ENCODE measurements at places on chromosomes 5 and 9. TPM values are rescaled to one million over a fixed set of nuclear protein-coding genes. Genes with fewer than 3 reads are reported as not detected.

DNA sequence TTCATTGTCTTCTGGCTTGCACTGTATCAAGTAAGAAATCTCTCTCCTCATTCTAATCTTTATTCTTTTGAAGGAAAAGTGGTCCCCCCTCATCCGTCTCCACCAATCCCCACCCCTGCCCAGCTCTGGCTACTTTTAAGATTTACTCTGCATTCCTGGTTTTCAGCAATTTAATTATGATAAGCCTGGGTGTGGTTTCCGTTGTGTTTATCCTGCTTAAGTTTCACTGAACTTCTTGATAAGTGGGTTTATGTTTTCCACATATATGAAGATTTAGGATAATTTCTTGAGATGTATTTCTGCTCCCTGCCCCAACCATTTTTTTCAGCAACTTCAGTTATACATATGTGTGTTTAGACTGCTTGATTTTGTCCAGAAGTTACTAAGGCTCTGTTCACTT is 46.5 kb downstream of the PTBP3 start:
- DNase-seq = no peak

DNA sequence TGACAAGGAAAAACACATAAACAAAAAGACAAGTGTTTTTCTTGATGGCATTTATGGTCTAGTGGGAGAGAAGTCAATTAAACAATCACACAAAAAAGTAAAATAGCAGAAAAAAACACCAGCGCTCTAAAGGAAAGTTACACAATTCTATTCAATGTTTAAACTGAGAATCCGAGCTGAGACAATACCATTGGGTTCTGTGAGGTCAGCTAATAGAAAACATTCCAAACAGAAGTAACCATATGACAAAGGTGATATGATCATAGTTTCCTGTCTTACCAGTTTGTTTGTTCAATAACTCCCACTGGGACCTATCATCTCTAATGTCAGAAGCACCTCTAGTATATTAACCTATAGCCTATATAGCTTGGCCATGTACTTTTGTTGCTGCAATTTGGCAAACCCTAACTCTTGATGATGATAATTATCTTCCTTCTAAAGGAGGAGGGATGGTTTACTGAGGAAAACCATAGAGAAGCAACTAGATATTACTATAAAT is 1030.0 kb downstream of the CDH12 start:
- no peak for DNase-seq

DNA sequence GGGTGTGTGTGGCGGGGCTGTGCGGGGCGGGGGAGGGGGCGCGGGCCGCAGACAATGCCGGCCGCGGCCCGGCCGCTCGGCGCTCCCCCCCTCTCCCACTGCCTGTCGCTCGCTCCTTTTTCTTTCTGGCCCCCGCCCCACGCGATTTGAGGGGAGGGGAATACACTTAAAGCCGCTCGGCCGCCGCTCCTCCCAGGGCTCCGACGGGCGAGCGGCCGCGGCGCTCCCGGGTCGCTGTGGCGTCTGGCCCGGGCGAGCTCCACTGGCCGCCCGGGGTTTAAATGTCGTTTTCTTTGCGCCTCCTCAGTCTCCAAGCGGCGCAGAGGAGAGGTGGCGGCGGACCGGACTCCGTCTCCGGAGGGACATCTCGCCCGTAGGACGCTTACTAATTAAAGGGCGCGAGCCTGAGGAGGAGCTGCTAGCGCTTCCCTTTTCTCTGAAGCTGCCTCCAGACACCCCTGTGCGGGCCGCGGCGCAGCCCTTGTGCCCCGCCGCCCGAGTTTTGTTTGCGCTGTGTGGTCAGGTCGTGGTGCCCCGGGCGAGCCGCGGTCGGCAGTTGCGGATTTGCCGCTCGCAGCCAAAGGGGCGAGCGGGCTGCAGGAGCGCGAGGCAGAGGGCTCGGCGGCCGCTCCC is 1.4 kb downstream of the ZSWIM6 start:
- DNase-seq = peak; percentile 62

- peak; percentile 94 for DNase-seq
Observed at GRCh38 chr9:112050544-112051475, 124.3 kb downstream of the SUSD1 start.

- DNase-seq = no peak
Observed at GRCh38 chr9:117516676-117517632, 102.1 kb upstream of the ASTN2 start.

GRCh38 chr5:55920784-55921183 is 69.6 kb downstream of the IL31RA start:
- DNase-seq = no peak

- peak; percentile 78 for DNase-seq
Observed at GRCh38 chr9:33320568-33321261, 30.4 kb downstream of the NFX1 start.

DNA sequence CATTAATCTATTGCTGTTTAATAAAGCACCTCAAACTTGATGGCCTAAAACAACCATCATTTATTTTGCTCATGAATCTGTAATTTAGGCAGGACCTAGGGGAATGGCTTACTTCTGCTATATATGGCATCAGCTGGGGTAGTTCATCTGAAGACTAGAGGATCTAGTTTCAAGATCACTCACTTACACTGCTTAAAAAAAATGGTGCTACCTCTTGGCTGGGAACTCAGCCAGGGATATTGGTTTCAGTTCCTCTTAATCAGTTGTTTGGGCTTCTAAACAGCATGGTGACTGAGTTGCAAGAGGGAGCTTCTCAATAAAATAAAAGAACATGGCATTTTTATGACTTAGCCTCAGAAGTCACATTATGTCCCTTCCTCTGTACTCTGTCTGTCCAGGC is 142.0 kb downstream of the FAM114A2 start:
- peak; percentile 85 for DNase-seq

DNA sequence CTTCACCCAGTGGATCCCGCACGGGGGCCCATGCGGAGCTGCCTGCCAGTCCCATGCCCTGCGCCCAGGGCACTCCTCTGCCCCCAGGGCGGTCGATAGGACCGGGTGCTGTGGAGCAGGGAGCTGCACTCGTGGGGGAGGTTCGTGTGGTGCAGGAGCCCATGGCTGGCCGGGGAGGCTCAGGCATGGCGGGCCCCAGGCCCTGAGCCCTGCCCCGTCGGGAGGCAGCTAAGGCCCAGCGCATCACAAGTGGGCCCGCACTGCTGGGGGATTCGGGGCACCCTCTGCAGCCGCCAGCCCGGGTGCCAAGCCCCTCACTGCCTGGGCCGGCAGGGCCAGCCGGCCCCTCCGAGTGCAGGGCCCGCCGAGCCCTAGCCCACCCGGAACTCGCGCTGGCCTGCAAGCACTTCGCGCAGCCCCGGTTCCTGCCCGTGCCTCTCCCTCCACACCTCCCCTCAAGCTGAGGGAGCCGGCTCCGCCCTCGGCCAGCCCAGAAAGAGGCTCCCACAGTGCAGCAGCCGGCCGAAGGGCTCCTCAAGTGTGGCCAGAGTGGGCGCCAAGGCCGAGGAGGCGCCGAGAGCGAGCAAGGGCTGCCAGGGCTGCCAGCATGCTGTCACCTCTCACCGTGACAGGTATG is 221.1 kb upstream of the RORB start:
- no peak for DNase-seq

DNA sequence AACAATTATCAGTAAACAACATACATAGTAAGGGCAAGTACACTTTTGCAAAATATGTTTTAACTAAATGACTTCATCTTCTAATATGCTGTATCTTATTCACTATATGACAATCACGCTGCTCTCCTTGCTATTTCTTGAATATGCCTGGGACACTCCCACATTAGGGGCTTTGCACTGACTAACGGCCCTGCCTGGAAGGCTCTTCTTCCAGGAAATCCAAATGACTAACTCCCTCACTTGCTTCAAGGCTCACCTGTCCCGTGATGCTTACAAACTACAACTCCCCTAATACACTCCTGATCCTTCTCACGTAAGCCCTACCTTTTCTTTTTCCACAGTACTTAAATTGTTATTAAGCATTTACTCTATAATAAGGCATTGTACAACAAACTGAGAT is 10.6 kb downstream of the ERP44 start:
- DNase-seq = no peak

DNA sequence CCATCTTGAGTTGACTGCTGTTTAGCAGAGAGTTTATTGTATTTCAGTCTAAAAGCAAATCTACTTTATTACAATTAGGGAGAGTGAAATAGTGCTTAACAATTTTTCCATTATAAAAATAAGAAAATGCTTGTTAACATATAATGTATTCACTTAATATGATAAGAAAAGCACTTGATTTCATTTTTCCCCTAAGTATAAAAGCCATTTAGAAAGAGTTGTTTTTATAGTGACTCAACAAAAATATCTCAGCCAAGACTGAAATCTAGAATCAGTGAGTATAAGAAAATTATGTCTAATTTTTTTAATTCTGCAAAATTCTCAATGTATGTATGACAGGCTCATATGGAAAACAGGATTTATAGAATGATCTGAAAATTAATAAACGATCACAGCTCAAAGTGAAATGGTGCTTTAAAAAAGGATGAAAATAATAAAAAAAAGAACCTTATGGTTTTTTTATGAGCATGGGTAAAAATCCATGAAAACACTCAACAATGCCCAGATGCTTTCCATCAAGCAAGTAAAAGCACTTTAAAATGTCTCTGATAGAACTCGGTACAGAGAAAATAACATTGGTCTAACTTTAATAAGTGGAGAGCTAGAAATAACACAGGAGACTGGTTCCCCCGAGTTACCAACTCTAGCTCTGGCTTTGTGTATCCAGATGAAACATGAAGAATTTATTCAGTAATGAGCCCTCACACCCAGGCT is 1057.8 kb upstream of the WWC1 start:
- peak; percentile 1 for DNase-seq

GRCh38 chr5:99900302-99900852 is 634.8 kb upstream of the FAM174A start:
- no peak for DNase-seq

- peak; percentile 44 for DNase-seq
Observed at GRCh38 chr5:108747774-108748400, at the start of gene FER. FER (plus strand) TSS chr5:108747897; CDS start chr5:108798183, 50,286 bp downstream.

DNA sequence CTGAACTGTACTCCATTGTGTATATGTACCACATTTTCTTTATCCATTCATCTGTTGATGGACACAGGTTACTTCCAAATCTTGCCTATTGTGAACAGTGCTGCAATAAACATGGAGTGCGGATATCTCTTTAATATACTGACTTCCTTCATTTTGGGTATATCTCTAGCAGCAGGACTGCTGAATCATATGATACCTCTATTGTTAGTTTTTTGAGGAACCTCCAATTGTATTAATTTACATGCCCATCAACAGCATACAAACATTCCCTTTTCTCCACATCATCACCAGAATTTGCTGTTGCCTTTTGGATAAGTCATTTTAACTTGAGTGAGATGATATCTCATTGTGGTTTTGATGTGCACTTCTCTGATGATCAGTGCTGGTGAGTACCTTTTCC is 81.8 kb upstream of the FAM120A start:
- no peak for DNase-seq

DNA sequence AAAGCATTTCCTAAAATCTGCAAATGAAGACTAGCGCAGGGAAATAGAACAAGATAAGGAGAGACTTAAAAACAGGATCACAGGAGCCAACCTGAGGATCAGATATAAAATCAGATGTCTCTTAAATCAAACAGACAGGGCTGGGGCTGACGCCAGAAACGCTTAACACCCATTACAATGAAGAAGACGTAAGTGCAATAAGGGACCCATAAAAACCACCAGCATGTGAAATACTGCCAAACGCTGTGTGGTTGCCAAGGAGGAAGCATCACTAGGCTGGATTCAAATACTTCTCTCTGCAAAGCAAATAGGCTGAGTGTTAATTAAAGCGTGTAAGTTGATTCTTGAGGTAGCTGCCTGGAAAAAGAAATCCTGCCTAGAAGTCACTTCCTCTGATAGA is 74.4 kb upstream of the ATP10B start:
- DNase-seq = peak; percentile 22

DNA sequence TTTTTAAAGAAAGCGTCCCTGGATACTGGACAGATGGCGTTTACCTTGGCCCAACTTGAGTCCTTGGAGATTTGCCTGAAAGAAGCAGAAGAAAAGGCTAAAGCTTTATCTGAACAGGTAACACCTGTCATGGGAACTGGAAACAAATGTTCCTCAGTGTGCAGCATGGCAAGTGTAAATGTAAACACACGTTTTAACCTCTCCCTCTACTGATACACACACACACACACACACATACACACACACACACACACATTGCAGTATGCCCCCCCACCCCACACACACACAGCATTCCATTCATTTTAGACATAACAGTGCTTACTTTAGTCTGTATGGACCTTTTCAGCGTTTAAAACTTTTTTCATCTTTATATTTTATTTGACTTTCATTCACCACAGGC is 51.1 kb downstream of the CCDC192 start:
- no peak for DNase-seq

DNA sequence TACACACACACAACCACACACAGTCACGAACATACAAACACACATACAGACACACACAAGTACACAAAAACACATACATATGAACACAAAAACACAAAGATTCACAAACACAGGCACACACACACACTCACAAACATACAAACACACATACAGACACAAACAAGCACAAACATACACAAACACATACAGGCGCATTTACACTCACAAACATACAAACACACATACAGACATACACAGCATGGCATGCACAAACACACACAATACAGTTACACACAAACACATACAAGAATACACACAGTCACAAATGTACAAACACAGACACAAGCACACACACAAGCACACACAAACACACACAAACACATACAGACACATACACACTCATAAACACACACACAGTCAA is 247.9 kb downstream of the TENT4A start:
- no peak for DNase-seq

- no peak for DNase-seq
Observed at GRCh38 chr9:98360176-98360708, 104.8 kb upstream of the TBC1D2 start.

GRCh38 chr5:109316634-109317033 is 93.1 kb downstream of the PJA2 start:
- peak; percentile 67 for DNase-seq

DNA sequence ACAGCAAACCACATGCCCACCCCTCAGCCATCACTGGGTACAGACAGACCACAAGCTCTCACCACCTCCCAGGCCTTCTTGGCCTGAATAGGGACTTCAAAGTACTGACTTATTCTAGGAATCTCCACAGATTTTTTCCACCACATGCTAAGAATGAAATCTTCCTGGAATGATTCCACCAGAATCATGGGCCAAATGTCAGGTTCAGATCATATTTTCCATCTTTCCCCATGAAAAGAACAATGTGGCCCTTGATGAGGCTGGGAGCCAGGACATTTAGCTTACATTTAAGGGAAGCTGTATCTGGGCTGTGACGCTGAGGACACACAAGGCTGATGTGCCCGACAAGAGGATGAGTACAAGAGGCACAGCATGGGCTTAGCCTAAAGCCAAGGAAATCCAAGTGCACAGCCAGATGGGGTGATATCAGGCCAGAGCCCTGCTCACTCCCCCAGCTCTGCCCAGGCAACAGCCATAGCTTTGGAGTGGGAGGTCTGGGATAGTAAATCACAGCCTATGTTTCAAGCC is 28.1 kb downstream of the ACSL6 start:
- DNase-seq = no peak

- DNase-seq = no peak
Observed at GRCh38 chr5:35884773-35885172, 28.1 kb downstream of the IL7R start.

The ALAD gene
- 16.0 TPM for total RNA-seq

The POU5F2 gene
- total RNA-seq = 0.29 TPM

The CD72 gene
- total RNA-seq = 2.2 TPM

The CCDC180 gene
- total RNA-seq = not detected

The TMEM171 gene
- total RNA-seq = 22.6 TPM

The ENC1 gene
- 21.1 TPM for total RNA-seq

The PCDHB16 gene
- 13.5 TPM for total RNA-seq

The BRINP1 gene
- total RNA-seq = 0.47 TPM

The JAKMIP2 gene
- not detected for total RNA-seq

The SAXO1 gene
- total RNA-seq = not detected

The IGFBPL1 gene
- 22.9 TPM for total RNA-seq

The SH3TC2 gene
- 4.3 TPM for total RNA-seq

The KCNMB1 gene
- not detected for total RNA-seq

The FIBCD1 gene
- total RNA-seq = 0.48 TPM
